ENCODE measurements at places on chromosomes 7 and 10.

GRCh38 chr10:50385624-50386023, 134.3 kb upstream of the ASAH2 start:
- DNase-seq, result no peak

GRCh38 chr10:133381036-133381435, 2.0 kb downstream of the PAOX start:
- no peak for DNase-seq

DNA sequence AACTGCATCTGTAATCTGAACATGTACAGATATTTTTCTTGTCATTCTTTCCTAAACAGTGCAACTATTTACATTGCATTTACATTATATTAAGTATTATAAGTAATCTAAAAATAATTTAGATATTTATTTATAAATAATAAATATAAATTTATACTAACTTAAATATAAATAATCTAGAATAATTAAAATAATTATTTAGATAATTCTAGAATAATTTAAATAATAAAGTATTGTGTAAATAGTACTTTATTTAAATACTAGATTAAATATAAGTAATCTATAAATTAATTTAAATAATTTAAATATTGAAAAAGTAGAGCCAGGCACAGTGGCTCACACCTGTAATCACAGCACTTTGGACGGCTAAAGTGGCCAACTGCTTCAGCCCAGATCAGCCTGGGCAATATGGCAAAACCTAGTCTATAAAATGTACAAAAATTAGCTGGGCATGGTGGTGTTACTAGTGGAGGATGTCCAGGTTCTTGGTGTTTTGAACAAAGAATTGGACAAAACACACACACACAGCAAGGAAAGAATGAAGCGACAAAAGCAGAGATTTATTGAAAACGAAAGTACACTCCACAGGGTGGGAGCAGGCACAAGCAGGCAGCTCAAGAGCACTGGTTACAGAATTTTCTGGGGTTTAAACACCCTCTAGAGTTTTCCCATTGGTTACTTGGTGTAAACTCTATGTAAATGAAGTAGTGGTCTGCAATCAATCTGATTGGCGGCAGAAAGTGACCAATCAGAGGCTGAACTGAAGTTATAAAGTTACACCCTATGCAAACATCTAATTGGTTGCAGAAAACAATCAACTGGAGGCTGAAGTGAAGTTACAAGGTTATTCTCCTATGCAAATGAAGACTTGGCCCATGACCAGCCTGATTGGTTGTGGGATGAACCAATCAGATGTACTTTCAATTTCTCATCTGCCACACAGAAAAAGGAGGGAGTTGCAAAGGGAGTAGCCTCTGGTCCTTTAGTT, 100.2 kb upstream of the SP4 start:
- DNase-seq, result no peak

DNA sequence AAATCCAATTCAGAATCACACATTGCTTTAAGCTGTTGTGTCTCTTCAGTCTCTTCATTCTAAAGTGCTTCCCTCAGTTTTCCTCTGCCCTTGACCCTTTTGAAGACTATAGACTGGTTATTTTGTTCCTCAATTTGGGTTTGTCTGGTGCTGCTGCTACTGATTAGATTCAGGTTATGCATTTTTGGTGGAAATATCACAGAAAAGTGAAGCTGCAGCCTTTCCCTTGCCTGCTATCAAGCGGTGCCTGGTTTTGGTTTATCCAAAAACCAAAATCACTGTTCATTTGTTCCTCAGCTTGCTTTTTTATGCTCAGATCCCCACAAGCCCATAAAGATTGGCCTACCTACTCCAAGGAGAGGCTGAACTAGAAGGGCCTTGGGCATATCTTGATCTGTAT, 55.2 kb downstream of the ELMO1 start:
- DNase-seq, result no peak

- DNase-seq, result no peak
These were observed 3.2 kb upstream of the NRBF2 start for GRCh38 chr10:63129888-63130287.

- DNase-seq, result no peak
These were observed 10.1 kb downstream of the PSTK start for GRCh38 chr10:122990278-122990677.

DNA sequence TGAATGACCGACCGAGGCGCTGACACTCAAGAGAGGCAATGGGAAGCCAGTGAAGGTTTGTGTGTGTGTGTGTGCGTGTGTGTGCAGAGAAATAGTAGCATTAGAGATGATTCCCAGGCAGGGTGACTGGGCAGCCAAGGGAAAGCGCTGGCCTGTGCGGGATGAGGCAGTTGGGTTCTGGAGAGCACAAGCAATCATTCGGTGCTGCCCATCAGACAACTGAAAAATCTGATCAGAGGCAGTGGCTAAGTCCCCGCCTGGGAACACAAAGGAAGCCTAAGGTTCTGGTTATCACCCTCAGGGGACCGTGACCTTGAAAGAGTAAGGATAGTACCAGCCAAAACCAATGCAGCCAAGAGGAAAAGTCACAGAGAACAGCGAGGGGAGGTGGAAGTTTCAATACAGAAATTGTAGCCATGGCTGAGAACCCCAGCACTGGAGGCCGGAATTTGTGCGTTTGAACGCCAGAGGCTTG, 868 bp upstream of the PDCD4 start:
- no peak for DNase-seq

DNA sequence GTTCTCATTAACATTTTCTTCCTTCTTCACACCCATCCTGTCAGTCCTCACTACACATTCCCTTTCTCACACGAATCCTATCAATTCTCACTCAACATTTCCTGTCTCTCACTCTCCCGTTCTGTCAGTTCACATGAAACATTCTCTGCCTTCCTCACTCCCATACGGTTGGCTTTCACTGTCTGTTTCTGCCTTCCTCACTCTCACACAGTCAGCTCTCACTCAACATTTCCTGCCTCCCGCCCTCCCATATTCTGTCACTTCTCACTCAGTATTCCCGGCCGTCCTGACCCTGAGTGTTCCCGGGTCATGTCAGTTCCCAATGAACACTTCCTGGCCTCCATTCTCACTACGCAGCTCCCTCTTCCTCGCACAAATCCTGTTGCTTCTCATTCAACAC, 61.5 kb downstream of the DYNC2I1 start:
- DNase-seq, result no peak

GRCh38 chr10:48333856-48334255, 27.4 kb downstream of the MAPK8 start:
- no peak for DNase-seq

- DNase-seq, result no peak
These were observed 404 bp upstream of the FMC1 start for GRCh38 chr7:139340808-139341057.

- no peak for DNase-seq
These were observed 55.4 kb upstream of the MXI1 start for GRCh38 chr10:110151971-110152370.

GRCh38 chr7:96495751-96496216, 173.9 kb upstream of the SLC25A13 start:
- no peak for DNase-seq

GRCh38 chr7:31068006-31068675, 16.0 kb downstream of the ADCYAP1R1 start:
- DNase-seq, result no peak

DNA sequence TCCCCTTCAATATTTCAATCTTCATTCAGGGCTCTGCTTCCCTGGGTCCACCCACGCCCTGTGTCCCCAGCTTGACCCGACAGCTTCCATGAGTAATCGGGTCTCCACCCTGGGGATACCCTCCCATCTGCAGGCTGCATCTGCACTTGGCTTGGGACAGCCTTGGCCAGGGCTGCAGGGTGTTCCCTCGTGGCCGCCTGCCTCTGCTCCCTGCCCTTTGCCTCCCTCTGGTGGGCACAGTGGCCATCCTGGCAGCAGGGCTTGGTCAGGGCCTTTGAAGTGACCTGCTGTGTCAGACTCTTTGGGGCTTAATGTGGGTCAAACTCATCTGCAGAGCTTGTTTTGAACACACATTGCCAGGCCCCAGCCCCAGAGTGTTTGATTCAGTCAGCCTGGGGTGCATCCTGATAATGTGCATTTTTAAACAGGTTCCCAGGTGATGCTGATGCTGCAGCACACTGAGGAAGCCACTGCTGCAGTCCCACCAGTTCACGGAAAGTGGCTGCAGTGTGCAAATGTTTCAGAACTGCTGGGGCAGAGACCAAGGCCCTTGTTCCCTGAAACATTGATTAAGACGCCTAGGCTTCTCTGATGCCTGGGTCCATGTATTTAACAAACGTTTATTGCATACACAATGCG, 80.7 kb upstream of the SEC61G start:
- DNase-seq, result peak; percentile 35

- no peak for DNase-seq
These were observed 414.6 kb upstream of the NPVF start for GRCh38 chr7:25642849-25643248.

DNA sequence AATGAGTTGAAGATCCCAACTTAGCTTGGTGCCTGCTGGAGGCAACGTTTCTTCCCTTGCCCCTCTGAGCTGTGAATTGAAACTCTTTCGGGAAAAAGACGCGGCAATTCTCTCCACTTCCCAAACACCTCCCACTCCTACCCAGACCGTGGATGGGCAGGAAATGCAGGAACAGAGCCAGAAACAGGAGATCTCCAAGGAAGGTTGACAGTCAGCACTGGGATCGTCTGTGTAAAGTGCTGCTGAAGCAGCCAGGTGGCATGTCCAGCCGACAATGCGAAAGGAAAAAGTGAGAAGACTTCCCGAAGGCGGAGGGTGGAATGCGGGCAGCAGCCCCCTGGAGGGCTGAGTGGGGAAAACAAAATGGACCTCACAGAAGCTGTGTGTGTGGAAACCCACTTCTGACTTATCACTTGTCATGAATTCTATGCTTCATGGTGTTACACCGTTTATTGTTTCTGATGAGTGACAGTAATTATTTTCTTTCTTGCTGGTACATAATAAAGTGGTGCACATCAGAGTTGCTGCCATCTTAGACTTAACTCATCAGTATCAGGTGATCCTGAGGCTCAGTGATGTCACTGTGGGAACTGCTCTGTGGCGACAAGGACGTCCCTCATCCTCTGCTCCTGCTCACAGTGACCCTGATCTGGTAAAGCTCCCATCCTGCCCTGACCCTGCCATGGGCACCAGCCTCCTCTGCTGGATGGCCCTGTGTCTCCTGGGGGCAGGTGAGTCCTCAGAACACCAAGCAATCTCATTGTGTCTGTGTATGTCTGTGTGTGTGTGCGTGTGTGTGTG, 220.5 kb upstream of the PRSS1 start:
- DNase-seq, result no peak

DNA sequence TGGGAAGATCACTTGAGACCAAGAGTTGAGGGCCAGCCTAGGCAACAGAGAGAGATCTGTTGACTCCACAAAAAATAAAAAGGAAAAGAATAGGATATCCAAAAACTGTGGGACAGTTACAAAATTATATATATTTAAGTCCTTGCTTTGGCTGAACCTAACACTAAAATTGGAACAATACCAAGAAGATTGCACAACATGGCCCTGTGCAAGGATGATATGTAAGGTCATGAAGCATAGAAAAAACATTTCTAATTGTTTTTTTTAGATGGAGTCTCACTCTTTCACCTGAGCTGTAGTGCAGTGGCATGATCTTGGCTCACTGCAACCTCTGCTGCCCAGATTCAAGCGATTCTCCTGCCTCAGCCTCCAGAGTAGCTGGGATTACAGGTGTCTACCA, 139.0 kb downstream of the TPST1 start:
- DNase-seq, result no peak

DNA sequence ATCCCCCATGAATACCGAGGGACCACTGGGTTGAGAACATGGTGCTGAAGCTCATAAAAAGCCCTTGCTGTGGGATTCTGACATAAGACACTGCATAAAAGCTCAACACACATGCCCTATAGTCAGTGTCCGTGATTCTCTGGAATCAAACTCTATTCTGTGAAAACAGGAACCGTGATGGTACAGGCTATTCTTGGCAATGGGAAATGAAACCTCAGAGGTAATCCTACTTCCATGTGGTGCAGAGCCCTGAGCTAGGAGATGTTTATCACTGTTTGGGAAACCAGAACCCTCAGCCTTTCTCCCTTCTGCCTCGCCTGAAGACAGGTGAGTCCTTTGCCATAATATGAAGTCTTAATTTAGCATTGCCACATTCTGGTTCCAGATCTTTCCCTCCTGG, 80.8 kb upstream of the PRSS1 start:
- no peak for DNase-seq

DNA sequence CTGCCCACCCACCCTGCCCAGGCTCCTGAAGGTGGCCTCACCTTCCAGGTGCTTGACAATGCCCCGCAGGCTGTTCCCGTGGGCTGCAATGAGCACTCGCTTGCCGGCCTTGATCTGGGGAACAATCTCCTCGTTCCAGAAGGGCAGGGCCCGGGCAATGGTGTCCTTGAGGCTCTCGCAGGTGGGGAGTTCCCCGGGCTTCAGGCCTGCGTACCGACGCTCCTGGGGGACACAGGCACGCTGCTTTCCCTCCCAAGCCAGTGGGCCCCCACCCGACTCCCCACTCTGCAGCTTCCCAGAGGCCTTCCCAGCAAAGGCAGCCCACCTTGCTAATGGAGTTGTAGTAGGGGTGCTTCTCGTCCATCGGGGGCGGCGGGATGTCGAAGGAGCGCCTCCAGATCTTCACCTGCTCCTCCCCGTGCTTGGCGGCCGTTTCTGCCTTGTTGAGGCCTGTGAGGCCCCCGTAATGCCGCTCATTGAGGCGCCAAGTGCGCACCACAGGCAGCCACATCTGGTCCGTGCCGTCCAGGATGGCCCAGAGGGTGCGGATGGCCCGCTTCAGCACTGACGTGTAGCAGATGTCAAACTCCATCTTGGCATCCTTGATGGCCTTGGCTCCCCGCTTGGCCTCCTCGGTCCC, 456 bp downstream of the PGAM2 start:
- DNase-seq, result peak; percentile 13

GRCh38 chr10:14478604-14479003, 147.9 kb upstream of the FRMD4A start:
- no peak for DNase-seq

DNA sequence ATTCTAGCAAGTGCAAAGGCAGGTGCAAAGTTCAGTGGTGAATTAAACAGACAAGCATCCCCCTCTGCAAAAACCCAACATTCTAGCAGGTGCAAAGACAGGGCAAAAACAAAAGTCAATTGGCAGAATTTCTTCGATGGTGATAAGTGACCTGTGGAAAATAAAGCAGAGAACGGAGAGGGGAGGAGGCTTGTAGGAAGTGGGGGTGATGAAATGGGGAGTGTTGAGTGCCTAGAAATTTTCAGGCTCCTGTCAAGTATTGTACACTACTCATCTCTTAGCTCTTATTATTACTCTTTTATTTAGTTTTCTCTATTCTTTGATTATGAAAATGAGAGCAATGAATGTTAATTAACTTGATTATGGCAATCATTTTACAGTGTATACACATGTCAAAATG, 2.4 kb upstream of the CD36 start:
- no peak for DNase-seq
